ENCODE measurements at places on chromosomes 11 and 22.

- DNase-seq, result no peak
Observed at GRCh38 chr22:38706901-38707195, 1.1 kb downstream of the GTPBP1 start.

DNA sequence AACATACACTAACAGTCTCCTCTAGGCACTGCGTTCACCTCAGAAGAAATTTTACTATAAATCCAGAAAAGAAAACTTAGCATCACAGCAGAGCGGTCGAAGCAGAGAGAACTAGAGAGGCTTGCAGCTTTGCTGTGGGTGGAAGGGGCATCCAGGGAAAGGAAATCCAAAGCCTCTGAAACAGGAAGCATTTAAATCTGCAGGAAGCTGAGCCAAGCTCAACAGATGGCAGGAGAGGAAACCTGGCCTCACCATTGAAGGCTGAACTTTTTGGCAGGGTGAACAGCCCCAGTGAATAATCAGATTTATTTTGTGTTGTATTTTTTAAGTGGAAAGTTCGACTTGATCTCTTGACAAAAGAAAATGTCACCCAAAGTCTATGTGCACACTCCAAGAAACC is 858.1 kb downstream of the OPCML start:
- DNase-seq, result peak; percentile 68

DNA sequence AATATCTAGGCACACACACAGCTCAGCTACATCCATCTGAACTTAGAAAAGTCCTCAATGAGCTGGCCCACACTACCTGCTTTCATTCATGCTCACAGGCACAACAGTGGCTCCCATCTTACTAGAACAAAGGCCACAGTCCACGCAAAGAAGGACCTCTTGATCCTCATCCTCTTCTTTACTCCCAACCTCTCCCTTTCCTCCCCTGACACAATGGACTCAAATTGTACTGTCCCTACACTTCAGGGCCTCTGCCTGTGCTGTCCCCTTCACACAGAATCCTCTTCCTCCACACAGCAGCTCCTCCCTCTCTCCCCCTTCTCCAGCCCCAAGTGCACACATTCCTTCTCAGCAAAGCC is 12.7 kb downstream of the SMCO4 start:
- DNase-seq, result no peak

DNA sequence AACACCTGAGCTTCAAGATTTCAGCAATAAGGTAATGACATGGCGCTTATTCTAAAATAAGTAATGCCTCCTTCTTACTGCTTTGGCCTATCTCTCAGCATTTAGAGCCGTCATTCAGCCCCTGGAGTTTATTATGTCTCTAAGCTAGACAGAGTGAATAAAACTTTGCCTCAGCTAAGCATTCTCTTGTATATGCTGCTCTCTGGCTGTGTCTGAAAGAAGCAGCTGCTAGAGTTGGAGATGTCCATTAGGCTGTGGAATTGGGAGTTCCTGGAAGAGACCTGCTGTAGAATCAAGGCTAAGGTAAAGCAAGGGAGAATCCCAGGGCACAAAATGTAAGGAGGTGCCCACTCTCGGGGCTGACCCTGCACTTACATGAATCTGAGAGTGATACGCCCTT is 35.5 kb upstream of the TTC12 start:
- DNase-seq, result no peak

DNA sequence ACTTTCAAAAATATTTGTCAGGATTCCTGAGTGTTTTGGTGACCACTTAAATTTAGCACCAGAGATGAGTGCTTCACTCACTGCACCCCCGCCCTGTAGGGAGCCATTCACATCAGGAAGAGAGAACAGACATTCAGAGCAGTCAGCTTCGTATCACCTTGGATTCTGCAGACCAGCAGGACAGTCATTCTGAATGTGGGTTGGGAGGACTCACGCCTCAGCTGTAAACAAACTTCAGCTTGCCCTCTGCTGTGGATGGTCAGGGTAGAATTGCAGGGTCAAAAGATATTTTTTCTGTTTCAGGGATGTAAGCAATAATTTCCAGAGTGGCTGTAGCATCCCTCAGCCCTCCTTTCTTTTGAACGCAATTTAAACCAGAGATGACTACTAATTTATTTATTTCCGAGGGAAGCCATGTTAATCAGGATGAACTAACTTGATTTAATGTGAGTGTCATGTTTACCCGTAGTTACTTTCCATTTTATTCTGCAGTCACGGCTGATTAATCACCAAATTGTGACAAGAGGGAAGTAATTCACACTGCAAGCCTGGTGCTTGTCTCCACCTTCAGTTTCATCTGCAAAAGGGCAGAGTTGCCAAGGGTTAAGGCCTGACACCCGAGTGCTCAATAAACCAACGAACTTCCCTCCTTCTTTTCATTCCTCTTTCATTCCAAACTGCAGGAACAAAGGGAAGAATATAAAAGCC is 174.2 kb upstream of the DDI1 start:
- DNase-seq, result no peak

DNA sequence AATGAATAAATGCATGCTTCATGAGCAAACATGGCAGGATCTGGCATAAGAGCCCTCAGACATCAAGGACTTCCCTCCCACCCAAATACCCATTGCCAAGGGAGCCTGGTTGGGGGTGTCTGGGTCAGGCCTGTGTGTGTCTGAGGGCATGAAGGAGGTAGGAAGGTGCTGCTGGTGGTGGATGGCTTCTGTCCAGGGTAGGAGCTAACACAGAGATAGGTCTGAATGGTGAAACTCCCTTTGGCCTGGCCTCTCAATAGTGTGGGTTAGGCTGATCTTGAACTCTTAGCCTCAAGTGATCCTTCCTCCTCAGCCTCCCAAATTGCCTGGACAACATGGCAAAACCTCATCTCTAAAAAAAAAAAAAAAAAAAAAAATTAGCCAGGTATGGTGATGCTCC is 2.8 kb downstream of the AMPD3 start:
- no peak for DNase-seq

DNA sequence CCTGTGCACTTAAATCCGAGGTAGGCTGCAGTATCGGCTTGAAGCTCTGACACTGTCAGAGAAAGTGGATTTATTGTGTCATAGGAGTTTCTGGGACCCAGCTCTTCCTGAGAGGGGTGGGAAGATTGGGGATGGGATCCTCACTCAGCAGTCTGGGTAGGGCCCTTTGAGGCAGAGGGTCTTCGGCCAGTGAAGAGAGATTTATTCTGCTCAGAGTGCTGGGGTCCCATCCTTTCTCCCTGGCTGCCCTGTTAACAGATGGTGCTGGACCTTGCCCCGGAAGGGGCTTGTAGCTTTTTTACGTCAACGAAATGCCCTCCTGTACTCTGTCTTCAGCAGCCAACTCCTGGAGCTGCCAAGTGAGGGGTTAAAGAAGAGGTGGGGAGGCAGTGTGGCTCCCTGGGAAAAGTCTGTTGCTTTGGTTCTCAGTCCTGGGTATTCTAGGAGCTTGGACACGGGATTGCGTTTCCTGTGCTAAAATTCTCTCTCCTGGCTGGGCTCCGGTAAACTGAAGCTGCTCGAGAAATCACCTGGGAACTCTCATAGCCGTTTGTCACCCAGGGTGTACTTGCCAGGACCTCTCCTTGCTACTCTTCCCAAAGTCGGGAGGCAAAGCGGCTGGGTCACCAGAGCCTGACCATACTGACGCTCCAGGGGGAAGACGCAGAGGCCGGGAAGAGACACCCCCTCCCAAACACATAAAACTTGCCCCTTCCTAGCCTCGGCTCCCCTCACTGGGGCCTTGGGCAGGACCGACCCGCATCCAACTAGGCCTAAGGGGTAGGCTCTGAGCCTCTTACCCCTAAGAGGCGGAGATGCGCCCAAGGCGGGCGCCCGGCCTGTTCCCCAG is 806 bp upstream of the SMDT1 start:
- peak; percentile 51 for DNase-seq

GRCh38 chr22:19820880-19821522 is 33.7 kb downstream of the GNB1L start:
- peak; percentile 33 for DNase-seq

DNA sequence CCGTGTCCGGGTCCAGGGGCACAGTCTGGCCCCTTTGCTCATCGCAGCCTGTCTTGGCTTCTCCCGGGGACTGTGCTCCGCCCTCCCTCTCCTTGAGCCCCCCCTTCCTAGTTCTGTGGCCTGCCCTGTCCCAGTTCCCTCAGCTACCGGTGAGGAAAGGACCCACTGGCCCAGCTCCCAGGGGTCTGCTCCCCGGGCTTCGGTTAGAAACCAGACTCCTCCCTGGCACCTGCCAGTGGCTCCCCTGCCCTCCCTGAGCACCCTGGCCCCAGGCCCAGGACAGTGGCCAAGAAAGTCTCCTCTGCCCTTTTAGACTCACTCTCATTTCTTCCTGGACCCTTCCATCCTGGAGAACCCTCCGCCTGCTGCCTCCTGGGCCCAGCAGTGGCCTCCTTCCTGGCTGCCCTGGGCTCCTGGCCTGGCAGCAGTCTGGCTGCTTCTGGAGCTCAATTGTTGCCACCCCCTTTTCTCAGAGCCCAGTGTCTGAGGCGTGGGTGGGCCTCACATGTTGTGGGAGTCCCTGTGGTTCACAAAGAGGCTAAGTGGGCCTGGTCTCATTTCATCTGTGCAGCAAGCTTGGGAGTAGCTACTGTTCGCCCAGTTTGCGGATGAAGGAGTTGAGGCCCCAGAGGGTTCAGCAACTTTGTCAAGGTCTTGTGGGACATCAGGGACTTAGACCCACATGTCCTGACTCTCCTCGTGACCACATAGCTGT is 12.6 kb downstream of the PRDM11 start:
- no peak for DNase-seq

GRCh38 chr11:134524201-134524600 is 112.2 kb upstream of the B3GAT1 start:
- no peak for DNase-seq

- no peak for DNase-seq
Observed at GRCh38 chr11:109838026-109838425, 255.2 kb upstream of the ZC3H12C start.

DNA sequence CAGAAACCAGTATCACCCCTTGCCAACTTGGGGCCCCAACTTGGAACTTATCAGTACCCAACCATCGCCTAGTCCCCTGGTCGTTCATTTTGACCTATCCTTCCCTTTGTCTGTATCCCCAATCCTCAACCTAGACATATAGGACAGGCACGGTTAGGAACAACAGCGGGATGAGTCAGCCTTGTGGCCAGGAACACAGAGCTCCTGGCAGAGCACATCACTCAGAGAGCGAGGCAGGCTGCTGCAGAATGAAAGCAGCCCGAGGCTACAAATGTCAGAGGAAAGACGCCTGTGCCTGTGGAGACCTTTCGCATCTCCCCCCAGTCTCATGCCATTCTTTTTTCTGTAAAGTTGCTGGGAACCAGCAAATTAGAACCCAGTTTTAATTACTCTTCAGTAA is 14.6 kb downstream of the DKK3 start:
- peak; percentile 87 for DNase-seq

All from dermis microvascular lymphatic vessel endothelial cell (primary cell).